ENCODE measurements at places on chromosomes 4 and X.

GRCh38 chr4:8534129-8534528 is 46.1 kb upstream of the GPR78 start:
- DNase-seq = no peak

GRCh38 chrX:1558761-1559468 is 21.9 kb upstream of the P2RY8 start:
- DNase-seq = no peak

GRCh38 chr4:69038582-69038981 is 57.7 kb upstream of the UGT2B7 start:
- DNase-seq = no peak

DNA sequence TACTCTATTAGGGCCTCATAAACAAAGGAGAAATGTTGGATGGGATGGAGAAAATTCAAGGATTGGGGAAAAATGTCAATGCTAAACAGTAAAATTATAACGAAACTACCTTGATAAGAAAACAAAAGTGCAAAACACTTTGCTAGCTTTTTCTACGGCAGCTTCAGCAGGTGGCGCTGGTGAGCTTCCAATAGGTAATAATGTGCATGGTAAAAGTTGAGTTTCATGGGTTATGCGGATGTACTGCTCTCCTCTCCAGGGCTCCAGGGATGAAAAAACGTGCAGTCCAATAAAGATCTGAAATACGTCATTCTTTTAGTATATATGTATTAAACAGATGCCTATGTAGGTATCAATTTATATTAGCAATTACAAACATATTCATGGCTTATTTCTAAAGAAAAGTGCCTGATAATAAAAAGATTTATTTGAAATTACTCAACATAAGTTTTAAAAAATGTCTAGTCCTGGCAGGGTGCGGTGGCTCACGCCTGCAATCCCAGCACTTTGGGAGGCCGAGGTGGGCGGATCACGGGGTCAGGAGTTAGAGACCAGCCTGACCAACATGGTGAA is 239.6 kb downstream of the GRXCR1 start:
- DNase-seq = peak; percentile 10

DNA sequence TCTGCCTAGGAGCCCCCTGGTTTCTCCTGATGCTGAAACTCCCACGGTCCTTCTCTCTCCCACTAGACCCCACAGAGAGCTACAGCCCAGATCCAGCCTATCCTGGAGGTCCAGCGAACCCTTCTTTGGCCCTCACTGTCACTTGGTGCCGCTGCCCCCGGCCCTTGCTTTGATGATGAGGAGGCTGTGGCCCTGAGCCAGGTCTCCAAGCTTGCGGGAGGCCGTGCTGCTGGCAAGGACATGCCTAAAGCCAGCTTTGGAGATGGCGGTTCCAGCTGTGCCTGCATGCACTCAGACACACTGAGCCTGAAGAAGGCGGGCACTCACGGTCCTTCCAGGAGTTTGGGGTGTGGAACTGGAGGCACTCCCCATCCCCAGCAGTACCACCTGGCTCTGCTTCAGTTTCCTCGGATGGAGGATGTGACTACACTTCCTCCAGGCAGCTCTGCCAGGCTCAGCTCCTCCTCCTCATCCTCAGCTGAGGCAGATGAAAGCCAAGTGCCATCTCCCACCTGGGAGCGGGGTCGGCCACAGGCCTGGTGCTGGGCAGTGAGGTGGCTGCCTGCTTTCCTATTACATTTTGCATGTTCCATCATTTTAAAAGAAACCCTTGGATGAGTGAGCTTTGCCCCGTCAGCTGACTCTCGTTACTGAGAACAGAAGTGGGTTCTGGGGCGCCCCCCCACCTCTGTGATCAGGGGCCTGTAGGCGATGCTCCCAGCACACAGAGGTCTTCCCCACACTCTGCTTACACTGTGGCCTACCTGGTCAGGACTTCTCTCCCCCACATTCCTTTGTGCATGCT is 9.0 kb downstream of the TNIP2 start:
- no peak for DNase-seq

DNA sequence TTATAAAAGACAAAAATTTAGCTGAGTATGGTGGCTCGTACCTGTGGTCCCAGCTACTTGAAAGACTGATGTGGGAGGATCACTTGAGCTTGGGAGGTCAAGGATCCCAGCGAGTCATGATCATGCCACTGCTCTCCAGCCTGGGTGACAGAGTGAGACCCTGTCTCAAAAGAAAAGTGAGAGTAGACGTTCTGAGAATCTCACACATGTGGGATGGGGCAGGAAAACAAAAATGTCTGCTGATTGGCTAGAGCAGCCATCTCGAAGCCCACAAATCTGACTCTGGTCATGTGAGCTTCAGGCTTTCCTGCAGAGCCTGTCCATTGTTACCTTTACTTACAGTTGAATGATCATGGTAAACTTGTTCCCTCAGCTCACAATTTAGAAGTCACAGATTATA is 23.1 kb upstream of the SLC9A7 start:
- DNase-seq = no peak

DNA sequence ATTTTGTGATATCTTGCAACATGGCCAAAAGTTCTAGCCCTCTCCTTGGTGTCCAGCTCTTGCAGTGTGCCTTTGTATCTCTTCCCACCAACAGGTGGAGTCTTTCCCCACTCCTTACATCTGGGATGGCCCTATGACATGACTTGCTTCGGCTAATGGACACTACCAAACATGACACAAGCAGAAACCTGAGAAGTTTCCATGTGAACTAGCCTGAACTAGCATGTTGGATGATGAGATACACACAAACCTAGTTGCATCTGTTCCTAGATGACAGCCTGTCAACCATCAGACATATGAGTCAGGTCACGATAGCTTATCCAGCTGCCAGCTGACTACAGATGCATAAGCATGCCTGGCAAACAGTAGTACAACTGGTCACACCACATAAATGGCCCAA is 207.5 kb upstream of the FTHL17 start:
- DNase-seq = no peak

DNA sequence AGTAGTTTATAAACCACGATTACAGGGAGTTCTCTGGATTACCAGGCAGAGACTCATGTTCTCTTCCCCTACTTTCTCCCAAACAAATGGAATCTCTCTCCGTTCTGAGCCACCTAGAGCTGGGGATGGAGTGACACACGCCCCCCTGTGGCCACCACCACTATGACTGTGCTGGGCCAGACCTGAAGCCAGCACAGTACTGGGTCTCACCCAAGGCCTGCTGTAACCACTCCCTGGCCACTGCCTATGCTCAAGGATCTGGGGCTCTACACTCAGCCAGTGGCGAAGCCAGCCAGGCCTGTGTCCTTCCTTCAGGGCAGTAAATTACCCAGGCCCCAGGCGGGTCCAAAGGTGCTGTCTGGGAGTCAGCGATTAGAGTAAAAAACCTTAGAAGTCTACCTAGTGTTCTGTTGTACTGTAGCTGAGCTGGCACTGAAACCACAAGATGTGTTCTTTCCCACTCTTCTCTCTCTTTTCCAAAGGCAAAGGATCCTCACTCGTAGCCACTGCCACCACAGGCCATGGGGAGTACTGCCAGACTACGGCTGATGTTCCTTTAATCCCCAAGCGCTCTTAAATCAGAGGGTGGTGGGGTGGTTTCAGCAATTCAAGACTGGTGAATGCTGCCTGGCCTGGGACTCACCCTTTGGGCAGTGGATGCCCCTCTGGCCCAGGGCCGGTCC is 412.2 kb upstream of the ARX start:
- DNase-seq = no peak

- no peak for DNase-seq
These were observed 70.7 kb downstream of the ENPP6 start for GRCh38 chr4:184146951-184147350.

DNA sequence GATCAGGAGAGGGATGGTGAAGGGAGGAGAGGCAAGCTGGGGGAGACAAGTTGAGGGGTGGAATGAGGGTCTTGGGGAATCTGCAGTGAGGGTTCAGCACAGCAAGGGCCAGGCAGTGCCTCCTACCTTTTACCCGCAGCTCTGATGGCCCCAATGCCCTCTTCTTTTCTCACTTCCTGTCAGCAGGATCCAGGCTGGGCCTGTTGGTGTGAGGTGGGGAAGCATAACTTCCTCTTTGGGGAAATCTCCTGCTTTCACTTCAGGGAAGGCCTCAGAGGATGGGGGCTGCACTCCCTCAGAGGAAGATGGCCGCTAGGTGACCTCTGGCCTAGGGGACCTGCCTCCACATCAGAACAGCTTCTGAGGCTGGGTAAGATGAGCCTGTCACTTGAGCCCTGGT is 36.5 kb downstream of the EFNB1 start:
- DNase-seq = no peak

GRCh38 chr4:153008578-153009199 is 72.6 kb downstream of the FHDC1 start:
- no peak for DNase-seq

DNA sequence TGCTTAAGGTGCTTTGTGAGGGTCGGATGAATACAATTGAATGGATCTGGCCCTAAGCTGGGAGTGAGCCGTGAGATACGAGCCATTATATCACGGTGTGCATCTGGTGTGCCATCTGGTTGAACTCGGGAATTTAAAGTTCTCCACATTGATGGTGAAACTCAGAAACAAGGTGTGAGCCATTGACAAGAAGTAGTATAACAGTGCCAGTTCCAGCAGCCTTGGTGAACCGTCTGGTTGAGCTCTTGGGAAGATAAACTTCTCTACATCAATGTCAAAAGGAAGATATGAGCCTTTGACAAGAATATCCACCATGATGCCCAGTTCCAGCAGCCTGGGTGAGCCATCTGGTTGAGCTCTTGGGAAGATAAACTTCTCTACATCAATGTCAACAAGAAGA is 5.0 kb upstream of the CSF2RA start:
- no peak for DNase-seq

DNA sequence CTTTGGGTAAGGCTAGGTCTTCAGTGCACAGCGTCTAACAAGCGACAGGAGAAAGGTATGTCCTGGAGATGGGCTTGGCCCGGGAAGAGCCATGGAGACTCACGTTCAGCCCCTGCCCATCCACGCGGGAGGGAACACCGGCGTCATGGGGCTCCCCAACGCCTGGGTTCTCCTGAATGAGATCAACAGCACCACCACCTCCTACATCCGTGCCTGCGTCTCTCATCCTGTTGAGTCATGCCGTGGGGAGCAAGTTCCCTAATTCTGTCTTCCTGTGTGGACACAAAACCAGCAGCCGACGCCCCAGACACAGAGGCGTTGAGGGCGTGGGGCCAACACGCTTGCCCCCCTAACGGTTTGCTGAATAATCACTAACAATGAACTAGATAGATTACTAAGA is 20.1 kb upstream of the IL3RA start:
- DNase-seq = no peak

- DNase-seq = no peak
These were observed 88.1 kb downstream of the COL4A5 start for GRCh38 chrX:108527724-108528123.

DNA sequence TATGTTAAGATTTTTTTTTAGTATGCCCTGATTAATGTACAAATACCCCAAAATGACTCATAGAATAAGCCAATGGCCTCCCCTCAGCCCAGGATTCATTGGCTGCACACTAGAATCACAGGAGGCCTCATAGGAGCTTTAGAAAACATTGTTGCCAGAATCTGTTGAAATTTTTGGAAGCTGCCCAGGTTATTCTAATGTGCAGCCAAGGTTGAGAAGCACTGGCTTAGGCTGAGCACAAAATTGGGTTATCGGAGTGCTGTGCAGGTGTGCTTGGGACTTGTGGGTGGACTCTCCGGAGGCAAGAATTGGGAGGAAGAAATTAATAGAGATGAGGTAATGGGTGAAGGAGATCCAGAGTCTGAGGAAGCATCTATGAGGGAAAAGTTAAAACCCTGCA is 41.3 kb upstream of the VCX start:
- DNase-seq = no peak

DNA sequence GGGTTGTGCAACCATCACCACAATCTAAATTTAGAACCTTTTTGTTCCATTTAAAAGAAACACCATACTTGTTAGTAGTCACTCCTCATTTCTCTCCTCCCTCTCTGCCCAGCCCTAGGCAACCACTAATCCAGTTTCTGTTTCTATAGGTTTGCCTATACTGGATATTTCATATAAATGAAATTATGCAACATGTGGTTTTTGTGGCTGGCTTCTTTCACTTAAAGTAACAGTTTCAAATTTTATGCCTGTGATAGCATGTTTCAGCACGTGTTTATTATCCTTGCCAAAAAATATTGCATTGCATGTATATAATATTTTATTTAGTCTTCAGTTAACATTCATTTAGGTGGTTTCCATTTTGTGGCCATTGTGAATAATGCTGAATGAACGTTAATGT is 437.6 kb downstream of the IL1RAPL1 start:
- no peak for DNase-seq

GRCh38 chr4:5204781-5205180 is 153.5 kb downstream of the STK32B start:
- DNase-seq = no peak

DNA sequence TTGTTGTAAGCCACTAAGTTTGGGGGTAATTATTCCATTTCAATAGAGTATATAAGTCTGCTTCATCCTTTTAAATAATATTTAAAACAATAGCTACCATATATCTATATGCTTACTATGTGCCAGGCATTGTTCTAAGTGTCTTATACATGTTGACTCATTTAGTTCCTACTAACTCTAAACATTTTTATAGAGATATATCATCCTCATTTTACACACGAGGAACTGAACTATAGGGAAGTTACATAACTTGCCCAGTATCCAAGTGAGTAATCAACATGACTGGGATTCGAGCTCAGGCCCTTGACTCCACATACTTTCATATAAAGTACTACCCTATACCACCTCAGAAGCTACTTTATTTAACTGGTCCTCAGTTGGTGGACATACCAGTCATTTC is 175.3 kb upstream of the RAI2 start:
- DNase-seq = no peak

DNA sequence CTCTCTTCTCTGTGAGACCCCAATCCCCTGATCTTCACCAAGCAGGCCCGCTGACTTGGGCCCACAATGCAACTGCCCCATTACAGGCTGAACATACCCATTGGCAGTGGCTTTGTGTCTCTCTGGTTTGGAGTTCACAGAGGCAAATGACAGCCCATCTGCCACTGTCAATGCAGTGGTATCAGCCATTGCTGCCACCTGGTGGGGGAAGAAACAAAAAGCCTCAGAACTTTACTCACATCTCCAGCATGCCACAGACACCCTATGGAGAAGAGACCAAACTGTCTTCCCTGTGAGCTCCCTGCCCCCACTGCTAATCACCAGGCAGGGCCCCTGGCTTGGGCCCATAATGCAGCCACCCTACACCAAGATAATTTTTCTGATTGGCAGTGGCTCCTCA is 729.3 kb upstream of the ACTRT1 start:
- DNase-seq = no peak

- no peak for DNase-seq
These were observed 10.0 kb downstream of the EXOSC9 start for GRCh38 chr4:121811122-121811521.

DNA sequence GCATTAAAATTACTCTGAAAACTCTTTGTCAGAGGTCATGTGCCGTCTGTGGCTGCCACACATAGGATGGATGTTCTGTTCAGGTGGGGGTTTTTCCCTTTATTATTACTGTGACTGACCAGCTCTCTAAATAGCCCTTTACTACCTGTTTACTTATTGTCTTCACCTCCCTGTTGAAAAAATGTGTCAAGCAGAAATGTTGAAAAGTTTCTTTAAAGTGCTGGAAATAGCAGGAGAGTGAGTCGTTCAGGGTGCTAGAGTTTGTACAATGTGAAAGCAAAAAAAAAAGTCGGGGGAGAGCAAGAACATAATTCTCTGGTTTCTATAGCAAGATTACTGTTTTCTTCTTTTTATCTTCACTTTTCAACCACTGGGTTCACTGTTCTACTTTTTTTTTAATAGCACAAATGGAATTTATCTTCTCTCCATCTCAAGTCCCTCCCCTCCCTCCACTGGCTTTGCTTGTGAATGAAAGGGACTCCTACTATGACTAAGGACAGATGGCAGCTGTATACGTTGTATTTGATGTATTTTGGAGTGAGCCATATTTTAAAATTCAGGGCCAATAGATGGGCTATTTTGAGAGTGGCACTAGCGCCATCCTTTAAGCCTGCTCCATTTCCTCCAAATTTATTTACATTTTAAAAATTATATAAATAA is 33.3 kb downstream of the ARX start:
- DNase-seq = no peak
